Skin of body (tissue), 3 donors: ENCODE measurements at places on chromosomes 1 and 21. TPM values are rescaled to one million over a fixed set of nuclear protein-coding genes. Genes with fewer than 3 reads are reported as not detected.

TUFT1 gene
- 33.3 TPM for total RNA-seq

PCP4 gene
- total RNA-seq, result not detected

BTBD8 gene
- total RNA-seq, result 4.9 TPM

OR2G6 gene
- not detected for total RNA-seq

TOR1AIP1 gene
- 48.8 TPM for total RNA-seq

SPOCD1 gene
- 0.39 TPM for total RNA-seq

KCNJ10 gene
- total RNA-seq, result under 0.01 TPM

ACTN2 gene
- 111 TPM for total RNA-seq

CD1D gene
- total RNA-seq, result 1.3 TPM

BPNT1 gene
- 11.3 TPM for total RNA-seq

OR2T33 gene
- total RNA-seq, result not detected

KIF26B gene
- 5.8 TPM for total RNA-seq

CRP gene
- total RNA-seq, result not detected

RPTN gene
- 4.4 TPM for total RNA-seq

RXFP4 gene
- total RNA-seq, result not detected

PKN2 gene
- 64.6 TPM for total RNA-seq

FCRL1 gene
- 0.39 TPM for total RNA-seq

PLK3 gene
- total RNA-seq, result 26.1 TPM

ADORA1 gene
- total RNA-seq, result 1.1 TPM

VASH2 gene
- 11.6 TPM for total RNA-seq

CELA3A gene
- not detected for total RNA-seq

BSND gene
- total RNA-seq, result not detected

SMIM34 gene
- 0.59 TPM for total RNA-seq

MEGF6 gene
- total RNA-seq, result 62.5 TPM

ARID1A gene
- 50.4 TPM for total RNA-seq

CLCA2 gene
- total RNA-seq, result 32.0 TPM

GJC2 gene
- total RNA-seq, result 1.2 TPM

SLC25A24 gene
- total RNA-seq, result 40.4 TPM

CGN gene
- total RNA-seq, result 6.0 TPM

KRTAP7-1 gene
- 3.4 TPM for total RNA-seq

EDARADD gene
- 3.0 TPM for total RNA-seq

GOLT1A gene
- not detected for total RNA-seq

CSMD2 gene
- 2.4 TPM for total RNA-seq

SLFNL1 gene
- 0.30 TPM for total RNA-seq

ATP5PB gene
- 162 TPM for total RNA-seq

CR1L gene
- total RNA-seq, result 1.6 TPM

LHX4 gene
- total RNA-seq, result 0.10 TPM

FCAMR gene
- not detected for total RNA-seq

LRRC38 gene
- total RNA-seq, result 1.4 TPM

FAM131C gene
- total RNA-seq, result not detected

SPATA45 gene
- 0.89 TPM for total RNA-seq

SRM gene
- 13.0 TPM for total RNA-seq

LCE3E gene
- total RNA-seq, result 1.3 TPM

ZNF593OS gene
- total RNA-seq, result not detected

NBPF6 gene
- not detected for total RNA-seq

TCP10L gene
- total RNA-seq, result 0.79 TPM
